Breast epithelium (tissue), 4 donors: ENCODE measurements at places on chromosomes 12 and 14. TPM values are rescaled to one million over a fixed set of nuclear protein-coding genes. Genes with fewer than 3 reads are reported as not detected.
A peak's percentile ranks its signal among the peaks of the same experiment; 100 is the strongest.

DNA sequence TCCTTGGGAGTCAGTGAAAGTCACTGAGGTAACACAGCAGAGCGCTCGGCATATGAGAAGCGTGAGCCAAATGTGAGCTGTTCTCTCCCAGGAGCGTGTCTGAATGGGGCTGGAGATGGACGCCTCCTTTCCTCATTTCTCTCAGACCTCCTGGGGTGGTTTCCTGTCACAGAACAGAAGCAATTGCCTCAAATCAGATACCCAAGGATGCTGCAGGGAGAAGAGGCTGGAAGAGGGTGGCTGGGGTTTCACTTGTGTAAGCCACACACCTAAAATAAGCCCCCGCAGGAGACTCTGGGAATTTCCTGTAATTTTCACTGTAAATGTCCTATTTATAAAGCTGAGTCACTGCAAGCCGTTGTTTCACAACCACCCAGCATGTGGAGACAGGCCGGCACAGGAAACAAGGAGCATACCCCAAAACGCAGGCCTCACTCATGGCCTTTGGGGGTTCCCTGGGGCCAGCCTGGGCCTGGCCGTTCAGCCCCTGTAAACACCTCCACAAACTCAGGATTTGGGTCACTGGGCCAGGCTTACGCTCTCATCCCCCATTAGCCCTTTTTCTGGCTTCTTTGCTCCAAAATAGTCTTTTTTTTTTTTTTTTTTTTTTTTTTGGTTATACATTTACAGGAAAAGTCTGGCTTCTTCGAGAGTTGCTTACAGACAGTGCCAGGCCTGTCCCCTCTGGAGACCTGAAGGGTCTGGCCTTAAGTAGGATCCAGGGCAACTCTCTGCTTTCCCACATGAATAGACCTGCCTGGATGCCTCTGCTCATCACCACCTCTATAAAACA, 55.3 kb downstream of the VCPKMT start:
- DNase-seq: peak; percentile 73
- H3K27ac ChIP-seq: peak overlapping the region; percentile 84
- H3K4me3 ChIP-seq: peak overlapping the region; percentile 22
- H3K4me1 ChIP-seq: no peaks in the 10 kb centered on the region
- no peaks in the 10 kb centered on the region for H3K27me3 ChIP-seq
- H3K36me3 ChIP-seq: no peaks in the 10 kb centered on the region

GRCh38 chr14:70680748-70681147, 39.0 kb downstream of the TTC9 start:
- H3K27me3 ChIP-seq: no peaks in the 10 kb centered on the region
- no peak overlapping the region for H3K27ac ChIP-seq
- DNase-seq: no peak
- no peak overlapping the region for H3K4me3 ChIP-seq

DNA sequence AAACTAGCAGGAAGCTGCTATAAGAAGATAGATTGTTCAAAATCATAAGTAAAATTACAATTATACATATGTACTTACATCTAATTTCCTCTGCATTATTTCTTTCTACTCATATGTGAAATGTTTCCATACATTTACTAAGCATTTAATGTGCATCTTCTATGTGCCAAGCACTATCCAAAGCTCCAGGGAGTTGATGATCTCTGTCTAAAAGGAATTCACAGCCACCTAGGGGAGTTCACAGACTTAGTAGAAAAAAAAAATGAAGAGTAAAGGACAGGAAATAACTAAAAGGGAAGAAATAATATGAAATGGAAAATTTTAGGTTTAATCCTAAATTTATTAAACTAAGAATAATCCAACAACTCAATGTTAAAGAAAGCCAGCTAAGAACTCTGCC, 91.7 kb downstream of the EFCAB11 start:
- H3K36me3 ChIP-seq: no peaks in the 10 kb centered on the region
- H3K27ac ChIP-seq: no peak overlapping the region
- no peak for DNase-seq
- H3K4me1 ChIP-seq: no peaks in the 10 kb centered on the region
- H3K27me3 ChIP-seq: no peaks in the 10 kb centered on the region

GRCh38 chr12:96049101-96049500, 13.7 kb upstream of the LTA4H start:
- H3K4me3 ChIP-seq: no peak overlapping the region
- H3K4me1 ChIP-seq: peaks cover 6% of the 10 kb centered on the region
- DNase-seq: no peak
- H3K27ac ChIP-seq: no peak overlapping the region
- H3K27me3 ChIP-seq: no peaks in the 10 kb centered on the region

DNA sequence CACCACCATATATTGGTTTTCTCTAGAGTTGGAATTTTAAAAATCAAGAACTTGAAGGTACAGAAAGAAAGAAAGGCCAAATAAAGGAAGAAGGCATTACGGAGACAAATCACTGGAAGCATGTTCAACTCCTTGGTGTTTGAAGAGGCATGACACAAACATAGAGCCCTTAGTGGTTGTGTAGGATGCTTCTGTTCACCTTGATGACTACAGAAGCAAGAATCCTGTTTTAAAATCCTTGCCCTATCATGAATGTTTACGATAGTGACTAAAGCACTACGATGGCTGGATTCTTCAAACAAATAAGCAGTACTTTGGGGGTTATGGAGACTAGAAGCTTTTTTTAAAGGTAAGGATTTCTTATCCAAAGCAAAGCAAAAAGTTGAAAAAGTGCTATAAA, 10.3 kb upstream of the ISM2 start:
- H3K4me1 ChIP-seq: no peaks in the 10 kb centered on the region
- no peaks in the 10 kb centered on the region for H3K27me3 ChIP-seq
- H3K36me3 ChIP-seq: peaks cover 3% of the 10 kb centered on the region
- no peak overlapping the region for H3K4me3 ChIP-seq
- DNase-seq: no peak

DNA sequence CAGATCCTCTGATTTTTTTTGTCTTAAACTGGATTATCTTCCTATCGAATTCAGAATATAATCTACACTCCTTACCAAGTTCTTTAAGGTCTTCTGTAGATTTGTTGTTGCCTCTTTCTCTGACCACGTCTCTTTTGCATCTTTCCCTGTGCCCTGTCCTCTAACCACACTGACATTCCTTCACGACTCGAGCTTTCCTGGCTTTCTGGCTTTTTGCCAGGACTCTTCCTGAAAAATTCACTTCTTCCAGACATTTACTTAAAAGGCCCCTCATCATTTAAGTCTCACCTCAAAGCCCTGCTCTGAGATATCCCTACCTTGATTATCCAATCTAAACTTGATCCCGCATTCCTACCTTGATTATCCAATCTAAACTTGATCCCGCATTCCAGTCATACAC, 422.3 kb upstream of the DCN start:
- no peak overlapping the region for H3K27ac ChIP-seq
- no peaks in the 10 kb centered on the region for H3K4me1 ChIP-seq
- no peak for DNase-seq
- no peak overlapping the region for H3K4me3 ChIP-seq
- H3K27me3 ChIP-seq: no peaks in the 10 kb centered on the region

- H3K4me3 ChIP-seq: no peak overlapping the region
- DNase-seq: no peak
- no peaks in the 10 kb centered on the region for H3K36me3 ChIP-seq
- no peaks in the 10 kb centered on the region for H3K4me1 ChIP-seq
- no peak overlapping the region for H3K27ac ChIP-seq
Observed at GRCh38 chr12:92010368-92010767, 135.3 kb downstream of the BTG1 start.

DNA sequence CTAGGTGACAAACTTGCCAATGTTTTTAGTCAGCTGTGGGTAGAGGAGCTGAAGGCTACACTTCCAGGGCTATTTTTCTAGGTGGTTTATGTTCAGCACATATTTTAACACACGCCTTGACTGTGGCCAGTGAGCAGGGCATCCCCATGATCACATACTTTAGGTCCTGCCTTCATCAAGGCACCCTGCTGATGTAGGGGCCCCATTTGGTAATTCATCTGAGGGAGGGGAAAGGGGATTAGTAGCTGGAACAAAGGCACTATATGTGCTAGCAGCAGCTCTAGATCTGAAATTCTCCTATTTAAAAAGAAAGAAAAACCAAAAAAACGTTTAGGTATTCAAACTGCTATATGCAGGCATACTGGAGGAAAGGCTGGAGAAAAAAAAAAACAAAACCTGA, 14.5 kb downstream of the EGLN3 start:
- DNase-seq: no peak
- H3K4me3 ChIP-seq: no peak overlapping the region
- H3K4me1 ChIP-seq: peaks cover 2% of the 10 kb centered on the region
- H3K27ac ChIP-seq: no peak overlapping the region
- no peaks in the 10 kb centered on the region for H3K27me3 ChIP-seq

DNA sequence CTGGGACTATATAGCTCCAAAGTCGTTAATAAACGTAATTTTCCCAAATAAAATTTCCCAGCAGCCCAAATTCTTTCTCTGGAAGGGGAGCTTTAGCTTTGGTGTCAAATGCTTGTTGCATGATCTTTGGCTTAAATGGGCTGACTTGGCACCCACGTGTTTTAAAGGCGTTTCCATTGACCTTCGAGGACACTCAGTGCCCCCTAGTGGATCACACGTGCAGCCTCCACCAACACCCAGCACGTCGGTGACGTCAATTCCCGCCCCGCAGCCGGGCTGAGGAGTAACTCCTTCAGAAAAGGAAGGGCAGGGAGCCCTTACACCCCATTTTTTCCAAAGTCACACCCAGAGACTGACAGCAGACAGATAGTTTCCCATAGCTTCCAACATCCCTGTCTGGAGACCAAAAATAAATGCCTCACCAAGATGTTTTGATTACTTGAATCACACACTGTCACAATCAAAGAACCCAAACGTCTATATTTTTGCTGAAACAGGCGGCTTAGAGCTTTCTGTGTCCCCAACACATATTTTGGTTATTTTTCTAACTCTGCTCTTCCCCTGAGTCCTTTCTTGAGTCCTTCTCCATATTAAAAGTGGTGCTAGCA, 707.9 kb downstream of the AACS start:
- H3K36me3 ChIP-seq: no peaks in the 10 kb centered on the region
- no peaks in the 10 kb centered on the region for H3K4me1 ChIP-seq
- H3K27ac ChIP-seq: no peak overlapping the region
- no peak overlapping the region for H3K4me3 ChIP-seq
- H3K27me3 ChIP-seq: no peaks in the 10 kb centered on the region
- DNase-seq: no peak

DNA sequence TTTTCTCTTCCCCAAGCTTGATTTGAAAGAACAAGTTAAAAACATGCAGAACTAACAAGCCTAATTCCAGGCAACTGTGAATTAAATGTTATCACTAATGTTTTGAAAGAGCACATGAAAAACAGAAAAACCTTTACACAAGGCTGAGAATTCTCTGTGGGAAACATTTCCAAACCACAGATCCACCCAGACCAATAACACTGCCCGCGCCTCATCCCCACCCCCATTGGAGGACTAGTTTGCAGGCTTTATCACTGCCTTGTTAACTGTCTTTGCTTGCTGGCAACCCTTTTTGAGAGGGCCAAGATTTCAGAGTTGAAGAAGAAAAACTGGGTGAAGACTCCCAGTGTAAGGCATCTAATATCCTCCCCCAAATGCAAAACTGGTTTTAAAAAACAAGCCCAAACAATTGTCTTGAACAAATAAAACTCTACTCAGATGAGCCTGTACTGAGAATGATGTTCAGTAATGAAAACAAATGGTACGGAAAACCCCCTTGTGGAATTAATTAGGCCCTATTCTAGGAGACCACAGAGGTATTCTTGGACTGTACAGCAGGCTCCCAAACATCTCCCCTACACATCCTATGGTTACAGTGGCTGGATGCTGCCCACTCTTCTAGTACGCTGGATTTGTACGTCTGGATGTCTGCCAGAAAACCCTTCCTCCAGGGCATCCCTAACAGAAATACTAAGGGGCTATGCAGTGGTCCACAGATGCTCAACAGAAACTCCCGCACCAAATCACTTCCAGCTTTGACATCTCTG, 5.8 kb downstream of the MAX start:
- H3K4me3 ChIP-seq: no peak overlapping the region
- DNase-seq: no peak
- no peaks in the 10 kb centered on the region for H3K27me3 ChIP-seq
- H3K27ac ChIP-seq: peak overlapping the region; percentile 66
- H3K36me3 ChIP-seq: peaks cover 2% of the 10 kb centered on the region
- H3K4me1 ChIP-seq: peaks cover 42% of the 10 kb centered on the region

- H3K27me3 ChIP-seq: no peaks in the 10 kb centered on the region
- DNase-seq: no peak
- no peaks in the 10 kb centered on the region for H3K36me3 ChIP-seq
- no peaks in the 10 kb centered on the region for H3K4me1 ChIP-seq
- H3K27ac ChIP-seq: no peak overlapping the region
- no peak overlapping the region for H3K4me3 ChIP-seq
Observed at GRCh38 chr14:55019968-55020554, 6.8 kb downstream of the WDHD1 start.

- H3K36me3 ChIP-seq: no peaks in the 10 kb centered on the region
- H3K27me3 ChIP-seq: no peaks in the 10 kb centered on the region
- DNase-seq: no peak
- no peak overlapping the region for H3K27ac ChIP-seq
- H3K4me3 ChIP-seq: no peak overlapping the region
Observed at GRCh38 chr14:63243646-63244045, 39.4 kb downstream of the RHOJ start.

- H3K4me3 ChIP-seq: no peak overlapping the region
- no peak overlapping the region for H3K27ac ChIP-seq
- H3K4me1 ChIP-seq: no peaks in the 10 kb centered on the region
- H3K27me3 ChIP-seq: no peaks in the 10 kb centered on the region
- no peaks in the 10 kb centered on the region for H3K36me3 ChIP-seq
- DNase-seq: no peak
Observed at GRCh38 chr12:62983594-62983993, 48.6 kb upstream of the PPM1H start.

DNA sequence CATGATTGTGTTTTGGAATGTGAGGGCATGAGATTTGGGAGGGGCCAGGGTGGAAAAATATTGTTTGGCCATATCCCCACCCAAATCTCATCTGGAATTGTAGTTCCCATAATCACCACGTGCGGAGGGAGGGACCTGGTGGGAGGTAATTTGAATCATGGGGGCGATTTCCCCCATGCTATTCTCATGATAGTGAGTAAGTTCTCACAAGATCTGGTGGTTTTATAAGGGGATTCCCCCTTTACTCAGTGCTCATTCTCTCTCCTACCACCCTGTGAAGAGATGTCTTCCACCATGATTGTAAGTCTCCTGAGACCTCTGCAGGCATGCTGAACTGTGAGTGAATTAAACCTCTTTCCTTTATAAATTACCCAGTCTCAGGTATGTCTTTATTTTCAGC, 15.7 kb downstream of the OR10P1 start:
- H3K27ac ChIP-seq: no peak overlapping the region
- no peaks in the 10 kb centered on the region for H3K36me3 ChIP-seq
- no peaks in the 10 kb centered on the region for H3K4me1 ChIP-seq
- H3K27me3 ChIP-seq: no peaks in the 10 kb centered on the region
- no peak for DNase-seq

The FOXA1 gene
- 0.32 TPM for total RNA-seq

The LUM gene
- total RNA-seq: 449 TPM

The HPD gene
- not detected for total RNA-seq

The OR6C4 gene
- total RNA-seq: not detected
